Activated naive CD4-positive, alpha-beta T cell treated with anti-CD3 and anti-CD28 coated beads, Interleukin-2, amount 10 ng/mL, durations not matched to agents 7 days and 5 days (primary cell): ENCODE measurements at places on chromosomes 5 and 9.

- no peak for DNase-seq
Observed at GRCh38 chr9:85858056-85858750, 82.7 kb upstream of the NAA35 start.

DNA sequence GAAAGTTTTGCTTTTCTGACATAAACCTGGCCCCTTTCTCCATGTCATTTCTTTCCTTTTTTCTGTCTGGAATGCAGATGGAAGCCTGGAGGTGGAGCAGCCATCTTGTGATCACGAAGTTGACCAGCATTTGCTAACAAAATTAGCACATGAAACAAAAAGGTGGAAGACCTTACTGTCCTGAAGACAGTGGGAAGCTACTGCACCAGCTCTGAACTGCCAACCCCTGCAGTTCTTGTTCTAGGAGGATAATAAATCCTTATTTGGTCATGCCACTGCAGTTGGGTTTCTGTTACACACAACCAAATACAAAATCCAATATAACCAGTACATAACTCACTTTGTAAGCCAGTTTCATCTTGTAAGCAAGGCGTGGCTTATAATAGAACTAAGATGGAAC is 249.4 kb upstream of the TBCA start:
- DNase-seq: no peak

DNA sequence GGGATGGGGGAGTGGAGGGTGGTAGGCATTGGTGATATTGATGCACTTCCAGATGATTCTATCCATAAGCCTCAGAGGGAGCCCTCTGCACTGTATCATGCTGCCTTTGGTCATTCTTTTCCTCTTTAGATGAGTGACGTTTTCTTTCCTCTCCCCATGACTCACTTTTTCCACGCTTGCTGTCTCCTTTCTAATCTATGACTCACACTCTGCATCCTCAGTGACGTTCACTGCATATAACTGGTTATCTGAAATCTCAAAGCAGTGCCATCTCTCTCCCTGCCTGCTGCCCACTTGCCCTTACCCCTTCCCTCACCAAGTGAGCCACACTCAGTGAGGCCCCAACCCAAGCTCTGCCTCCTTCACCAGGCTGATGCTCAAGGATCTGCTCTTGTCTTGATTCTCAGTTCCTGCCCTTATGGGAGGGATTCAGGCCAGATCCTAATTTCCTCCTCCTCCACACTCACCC is 31.6 kb downstream of the PTGS1 start:
- no peak for DNase-seq

DNA sequence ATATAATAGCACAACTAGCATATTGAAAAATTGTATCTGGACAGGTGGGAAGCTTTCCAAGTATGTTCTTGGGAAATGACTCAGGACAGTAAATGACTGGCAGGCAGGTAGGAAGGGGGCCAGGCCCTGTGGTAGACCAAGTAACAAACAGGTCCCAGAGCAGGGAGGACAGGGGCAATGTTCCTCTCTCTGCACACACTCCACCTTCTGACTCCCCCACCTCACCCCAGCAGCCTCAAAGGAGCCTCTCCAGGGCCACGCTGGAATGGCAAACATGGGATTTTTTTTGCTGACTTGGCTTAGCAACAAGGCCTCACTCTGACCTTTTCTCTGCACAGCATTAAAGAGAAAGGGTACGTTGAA is 31.1 kb upstream of the IQGAP2 start:
- DNase-seq: no peak

DNA sequence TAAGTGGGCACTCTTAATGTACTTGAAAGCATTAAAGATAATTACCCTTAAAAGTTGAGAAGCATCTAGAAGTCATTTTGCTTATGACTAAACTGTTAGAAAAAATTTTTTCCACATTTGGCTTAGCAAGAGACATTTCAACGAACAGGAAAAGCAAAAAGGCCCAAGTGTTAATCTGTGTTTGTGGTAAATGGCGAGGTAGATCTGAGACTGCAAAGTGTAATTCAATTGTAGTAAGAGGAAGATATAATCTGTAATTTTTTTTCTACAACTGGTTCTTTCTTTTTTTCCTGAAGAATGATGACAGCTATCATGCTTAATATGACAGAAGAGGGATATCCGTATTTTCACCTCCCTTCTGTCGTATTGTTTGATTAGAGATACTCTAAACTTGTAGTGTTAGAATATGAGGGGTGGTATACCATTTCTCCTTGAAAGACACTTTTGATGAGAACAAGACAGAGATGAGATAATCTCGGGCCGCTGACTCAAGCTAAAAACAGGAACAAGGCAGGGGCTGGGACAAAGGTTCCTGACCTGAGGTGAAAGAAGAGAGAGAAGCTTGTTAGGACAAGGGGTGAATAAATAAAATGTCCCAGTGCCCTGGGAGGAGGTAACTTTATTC is 459.3 kb upstream of the ZNF608 start:
- DNase-seq: no peak

DNA sequence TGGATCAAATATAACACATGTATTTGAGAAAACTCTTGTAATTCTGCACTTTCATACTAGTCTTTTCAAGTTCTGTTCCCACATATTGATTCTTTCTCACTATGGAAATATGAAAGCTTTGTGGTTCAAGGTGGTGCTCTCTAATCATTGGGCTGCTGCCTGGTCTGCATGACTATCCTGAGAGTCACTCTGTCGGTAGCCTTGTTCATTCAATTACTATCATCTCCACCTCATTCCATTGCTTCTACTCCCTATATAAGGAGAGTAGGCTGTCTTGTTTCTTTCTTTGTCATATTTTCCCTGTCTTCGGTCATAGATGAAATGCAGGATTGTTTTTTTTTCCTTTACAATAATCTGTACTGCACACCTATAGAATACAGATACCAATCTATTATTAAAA is 341.4 kb upstream of the ACTBL2 start:
- no peak for DNase-seq

DNA sequence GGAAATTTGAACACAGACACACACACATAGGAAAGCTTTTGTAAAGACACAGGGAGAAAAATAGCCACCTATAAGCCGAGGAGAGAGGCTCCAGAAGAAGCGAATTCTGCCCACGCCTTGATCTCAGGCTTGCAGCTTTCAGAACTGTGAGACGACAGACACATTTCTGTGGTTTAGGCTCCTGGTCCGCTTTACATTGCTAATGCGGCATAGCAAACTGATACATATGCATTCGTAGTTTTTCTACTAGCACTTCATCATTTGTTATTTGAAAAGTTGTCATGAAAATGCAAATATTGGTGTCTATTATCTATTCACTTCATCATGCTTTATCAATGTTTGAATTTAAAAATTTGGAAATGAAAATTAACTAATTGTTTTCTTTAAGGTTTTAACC is 674.9 kb downstream of the SEMA5A start:
- DNase-seq: no peak

GRCh38 chr5:148966938-148967337 is 95.9 kb downstream of the SH3TC2 start:
- DNase-seq: no peak

DNA sequence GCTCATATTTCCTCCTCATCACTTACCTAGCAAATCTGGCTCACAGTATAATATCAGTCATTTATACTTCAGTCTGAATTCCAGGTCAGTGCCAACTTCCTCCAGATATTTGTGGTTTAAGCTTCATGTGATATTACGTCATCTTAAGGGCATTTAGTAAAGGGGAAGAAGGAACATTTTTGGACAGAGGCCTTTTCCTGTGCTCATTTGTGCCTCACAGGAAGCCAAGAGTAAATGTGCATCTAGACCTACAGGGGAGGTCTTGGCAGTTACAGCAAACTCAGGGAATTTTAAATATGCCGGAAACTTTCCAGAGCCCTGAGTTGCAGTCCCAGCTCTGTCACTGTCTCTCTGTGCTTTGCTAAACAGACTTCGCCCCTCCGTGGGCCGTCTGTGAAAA is 12.3 kb upstream of the KCNIP1 start:
- no peak for DNase-seq

- DNase-seq: no peak
Observed at GRCh38 chr9:98500337-98500919, 208.3 kb downstream of the GABBR2 start.

GRCh38 chr9:71647094-71647591 is 121.2 kb downstream of the CEMIP2 start:
- DNase-seq: peak; percentile 24

- no peak for DNase-seq
Observed at GRCh38 chr9:127721391-127721821, 5.5 kb downstream of the TTC16 start.

GRCh38 chr5:137545956-137546355 is 46.8 kb upstream of the SPOCK1 start:
- no peak for DNase-seq

- no peak for DNase-seq
Observed at GRCh38 chr9:755454-756381, 85.8 kb upstream of the DMRT1 start.

- no peak for DNase-seq
Observed at GRCh38 chr9:11340654-11341053, 727.9 kb upstream of the PTPRD start.

GRCh38 chr9:124863371-124863871 is 1.5 kb downstream of the ARPC5L start:
- DNase-seq: no peak

GRCh38 chr9:119003201-119003611 is 366.0 kb downstream of the BRINP1 start:
- no peak for DNase-seq

GRCh38 chr5:91189480-91190313 is 193.4 kb downstream of the ARRDC3 start:
- DNase-seq: no peak

GRCh38 chr5:150300496-150301169 is 2.1 kb downstream of the ARSI start:
- no peak for DNase-seq

- no peak for DNase-seq
Observed at GRCh38 chr9:38697776-38698300, 22.1 kb downstream of the FAM240B start.

GRCh38 chr5:178461004-178461730 is 129.0 kb downstream of the COL23A1 start:
- peak; percentile 63 for DNase-seq

GRCh38 chr9:129270903-129271431 is 92.9 kb upstream of the IER5L start:
- peak; percentile 41 for DNase-seq

DNA sequence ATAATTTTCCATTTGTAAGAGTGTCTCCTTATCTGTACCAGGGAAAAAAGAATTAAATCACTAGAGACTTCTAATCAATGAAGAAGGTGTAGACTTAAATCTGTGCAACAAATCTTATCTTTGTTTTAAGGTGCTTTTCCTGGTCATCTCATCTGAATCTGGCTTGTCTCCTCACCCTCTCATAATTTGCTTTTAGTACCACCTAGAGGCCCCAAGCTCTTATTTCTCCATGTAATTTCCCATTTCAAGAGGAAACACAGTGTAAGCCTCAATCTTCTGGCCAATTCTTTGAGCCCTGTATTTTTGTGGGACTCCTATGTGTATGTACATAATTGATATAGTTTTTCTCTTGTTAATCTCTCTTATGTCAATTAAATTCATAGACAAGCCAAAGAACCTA is 1975.3 kb upstream of the CDH6 start:
- no peak for DNase-seq

GRCh38 chr5:154449786-154450185 is 4.0 kb downstream of the SAP30L start:
- no peak for DNase-seq

- DNase-seq: no peak
Observed at GRCh38 chr9:95511616-95511931, 5.2 kb downstream of the PTCH1 start.

- no peak for DNase-seq
Observed at GRCh38 chr9:22030101-22030598, 21.0 kb upstream of the CDKN2B start.

DNA sequence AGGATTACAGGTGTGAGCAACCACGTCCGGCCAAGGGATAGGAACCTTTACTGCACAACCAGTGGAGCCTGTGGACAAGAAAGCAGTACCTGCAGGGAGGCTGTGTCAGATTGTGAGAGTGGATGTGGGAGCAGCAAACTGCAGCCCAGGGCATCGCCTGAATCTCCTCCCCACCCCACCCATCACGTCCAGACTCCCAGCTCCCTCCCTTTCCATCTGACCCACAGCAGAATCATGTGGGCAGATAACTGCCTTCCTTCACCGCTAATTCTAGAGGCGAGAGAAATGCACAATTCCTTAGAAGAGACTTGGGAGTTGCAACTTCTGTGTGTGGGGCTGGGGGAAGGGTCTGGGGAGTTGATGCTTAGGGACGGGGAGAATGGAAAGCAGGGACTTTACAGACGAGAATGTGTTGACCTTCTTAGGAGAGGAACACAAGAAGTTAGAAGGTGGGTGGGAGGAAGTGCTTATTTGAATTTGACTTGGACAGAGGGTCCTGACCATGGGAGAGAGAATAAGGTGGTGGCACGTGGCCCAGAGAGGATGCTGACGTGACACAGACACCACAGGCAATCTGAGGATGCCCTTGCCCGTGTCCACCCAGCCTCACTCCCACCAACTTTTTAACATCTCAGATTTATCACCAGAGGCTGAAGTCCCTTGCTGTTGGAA is 4.5 kb upstream of the LCP2 start:
- DNase-seq: no peak

- DNase-seq: peak; percentile 47
Observed at GRCh38 chr9:129624947-129625346, 1.0 kb upstream of the NTMT1 start.

DNA sequence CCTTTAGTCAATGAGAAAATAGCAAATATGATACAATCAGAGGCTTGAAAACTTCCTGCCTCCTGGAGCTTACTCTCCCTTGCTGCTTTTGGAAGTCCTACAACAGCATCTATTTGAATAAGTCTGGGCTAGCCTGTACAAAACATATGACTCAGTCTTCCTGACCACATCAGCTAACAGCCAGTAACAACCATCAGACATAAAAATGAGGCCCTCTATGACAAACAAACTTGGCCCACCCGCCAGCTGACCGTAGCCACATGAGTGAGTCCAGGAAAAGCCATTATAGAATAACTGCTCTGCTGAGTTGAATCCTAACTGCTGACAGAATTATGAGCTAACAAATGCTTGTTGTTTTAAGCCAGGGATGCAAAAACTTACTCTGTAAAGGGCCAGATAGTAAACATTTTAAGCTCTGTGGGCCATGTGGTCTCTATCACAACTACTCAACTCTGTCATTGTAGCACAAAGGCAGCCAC is 347.6 kb downstream of the PTPRD start:
- DNase-seq: no peak

DNA sequence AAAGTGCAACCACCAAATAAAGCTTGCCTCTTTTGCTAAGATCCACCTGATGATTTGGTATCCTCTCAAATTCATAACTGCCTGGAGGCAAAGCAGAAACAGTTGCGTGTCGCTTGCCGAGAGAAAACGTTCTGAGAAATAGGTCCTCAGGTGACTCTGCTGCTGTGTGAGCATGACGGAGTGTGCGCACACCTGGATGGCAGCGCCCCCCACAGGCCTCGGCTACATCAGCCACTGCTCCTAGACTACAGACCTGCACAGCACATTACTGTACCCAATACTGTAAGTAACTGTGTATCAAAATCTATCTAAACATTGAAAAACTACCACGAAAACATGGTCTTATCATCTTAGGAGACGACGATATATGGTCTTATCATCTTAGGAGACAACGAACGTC is 87.4 kb downstream of the CAMSAP1 start:
- DNase-seq: no peak
